ENCODE measurements at places on chromosomes 1 and 21. TPM values are rescaled to one million over a fixed set of nuclear protein-coding genes. Genes with fewer than 3 reads are reported as not detected.

DNA sequence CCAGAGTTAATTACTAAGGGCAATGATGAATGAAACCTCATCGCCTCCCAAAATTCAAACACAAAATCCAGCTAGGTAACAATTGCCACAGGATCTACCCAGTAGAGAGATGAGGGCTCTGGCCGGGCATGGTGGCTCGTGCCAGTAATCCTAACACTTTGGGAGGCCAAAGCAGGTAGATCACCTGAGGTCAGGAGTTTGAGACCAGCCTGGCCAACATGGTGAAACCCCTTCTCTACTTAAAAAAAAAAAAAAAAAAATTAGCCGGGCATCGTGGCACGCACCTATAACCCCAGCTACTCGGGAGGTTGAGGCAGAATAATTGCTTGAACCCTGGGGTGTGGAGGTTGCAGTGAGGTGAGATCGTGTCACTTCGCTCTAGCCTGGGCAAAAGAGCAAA is 15.8 kb downstream of the CD2 start:
- no peak overlapping the region for H3K27ac ChIP-seq
- H3K27me3 ChIP-seq: no peaks in the 10 kb centered on the region
- no peaks in the 10 kb centered on the region for H3K4me1 ChIP-seq
- no peak overlapping the region for H3K4me3 ChIP-seq
- peaks cover 2% of the 10 kb centered on the region for H3K36me3 ChIP-seq
- no peak for DNase-seq

GRCh38 chr1:179142889-179143299 is 61.0 kb downstream of the TOR3A start:
- H3K27ac ChIP-seq: peak overlapping the region; percentile 65
- peaks cover 19% of the 10 kb centered on the region for H3K36me3 ChIP-seq
- no peak for DNase-seq
- H3K27me3 ChIP-seq: no peaks in the 10 kb centered on the region

DNA sequence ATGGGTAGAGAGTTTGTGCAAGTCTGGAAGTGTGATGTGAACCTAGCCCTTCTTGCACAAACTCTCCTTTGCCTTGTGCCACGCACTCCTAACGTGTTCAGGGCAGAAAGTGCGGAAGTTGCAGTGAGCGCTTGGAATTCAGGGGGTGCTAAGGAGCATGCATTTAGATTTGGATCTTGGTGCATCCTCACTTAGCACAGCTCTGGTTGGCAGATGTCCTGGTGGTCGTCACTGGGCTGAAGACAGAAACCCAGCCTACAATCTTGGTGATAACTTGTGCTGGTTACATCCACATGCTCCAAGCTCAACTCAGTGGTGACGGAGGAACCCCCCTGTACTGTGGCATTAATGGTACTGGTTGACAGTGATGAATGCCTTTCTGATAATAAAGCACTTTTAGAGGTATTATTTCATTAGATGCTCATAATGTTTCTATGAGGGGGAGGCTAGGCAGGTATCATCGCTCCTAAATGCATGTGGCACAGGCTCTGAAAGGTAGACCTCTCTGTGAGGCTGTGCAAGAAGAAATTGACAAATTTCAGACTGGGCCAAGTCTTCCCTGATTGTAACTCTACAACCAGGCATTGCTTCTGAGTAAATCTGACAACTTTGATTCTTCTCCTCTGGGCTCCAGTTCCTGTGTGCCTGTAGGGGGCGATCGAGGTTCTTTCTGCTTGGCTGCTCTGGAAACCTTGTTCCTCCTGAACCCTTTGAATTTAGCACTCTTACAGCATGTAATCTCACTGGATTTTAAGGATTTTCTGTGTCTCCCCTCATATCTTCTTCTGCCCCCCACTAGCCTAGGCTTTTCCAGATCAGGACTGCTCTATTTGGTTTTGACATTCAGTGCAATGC is 40.6 kb downstream of the MAPKAPK2 start:
- H3K27me3 ChIP-seq: no peaks in the 10 kb centered on the region
- no peak for DNase-seq
- H3K4me3 ChIP-seq: no peak overlapping the region
- no peak overlapping the region for H3K27ac ChIP-seq
- H3K4me1 ChIP-seq: peaks cover 7% of the 10 kb centered on the region
- H3K36me3 ChIP-seq: peaks cover 3% of the 10 kb centered on the region

- H3K27me3 ChIP-seq: no peaks in the 10 kb centered on the region
- peaks cover 52% of the 10 kb centered on the region for H3K4me1 ChIP-seq
- peak overlapping the region; percentile 98 for H3K27ac ChIP-seq
- no peak for DNase-seq
- H3K4me3 ChIP-seq: peak overlapping the region; percentile 62
- peaks cover 4% of the 10 kb centered on the region for H3K36me3 ChIP-seq
Measured at GRCh38 chr1:36160949-36161485, 5.1 kb downstream of the MAP7D1 start.

- H3K27ac ChIP-seq: no peak overlapping the region
- no peak for DNase-seq
- no peak overlapping the region for H3K4me3 ChIP-seq
- H3K27me3 ChIP-seq: no peaks in the 10 kb centered on the region
Measured at GRCh38 chr1:115429241-115429640, 91.2 kb upstream of the NGF start.

DNA sequence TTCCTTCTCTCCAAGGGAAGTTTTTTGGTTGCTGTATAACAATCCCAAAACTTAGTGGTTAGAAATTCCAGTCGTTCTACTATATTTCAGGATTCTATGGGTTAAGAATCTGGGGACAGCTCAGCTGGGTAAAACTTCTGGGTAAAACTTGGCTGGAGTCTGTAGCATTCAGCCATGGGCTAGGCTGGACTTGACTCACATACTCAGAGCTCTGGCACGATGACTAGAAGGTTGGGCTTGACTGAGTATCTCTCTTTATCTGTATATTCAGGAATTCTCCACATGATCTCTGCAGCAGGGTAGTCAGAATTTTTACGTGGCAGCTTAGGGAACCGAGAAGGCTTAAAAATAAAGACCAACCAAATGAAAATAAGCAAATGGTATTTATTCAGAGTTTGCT is 28.2 kb upstream of the HRNR start:
- H3K27ac ChIP-seq: no peak overlapping the region
- no peak for DNase-seq
- no peaks in the 10 kb centered on the region for H3K4me1 ChIP-seq
- no peaks in the 10 kb centered on the region for H3K36me3 ChIP-seq
- H3K27me3 ChIP-seq: no peaks in the 10 kb centered on the region

DNA sequence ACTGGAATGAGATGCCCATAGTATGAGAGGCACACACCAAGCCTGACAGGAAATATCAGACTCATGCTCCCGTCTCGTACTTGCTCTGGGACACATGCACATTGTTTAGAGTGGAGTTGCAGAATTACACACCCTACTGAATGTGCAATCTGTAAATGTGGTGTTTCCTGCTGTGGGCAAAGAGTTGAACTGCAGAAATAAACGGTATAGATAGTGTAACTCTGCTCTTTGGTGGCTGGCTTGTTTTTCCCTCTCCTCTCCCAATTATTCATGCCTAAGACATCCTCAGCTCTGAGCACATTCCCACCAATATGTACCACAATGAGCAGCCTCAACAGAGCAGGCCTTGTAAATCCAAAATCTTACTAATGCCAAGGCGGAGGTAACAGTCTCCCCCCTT is 90.1 kb upstream of the DIRAS3 start:
- peaks cover 31% of the 10 kb centered on the region for H3K4me1 ChIP-seq
- H3K36me3 ChIP-seq: peaks cover 37% of the 10 kb centered on the region
- peak overlapping the region; percentile 97 for H3K27ac ChIP-seq
- H3K27me3 ChIP-seq: no peaks in the 10 kb centered on the region

GRCh38 chr1:38257374-38257773 is 210.8 kb upstream of the POU3F1 start:
- H3K27me3 ChIP-seq: peaks cover 80% of the 10 kb centered on the region
- no peaks in the 10 kb centered on the region for H3K4me1 ChIP-seq
- H3K36me3 ChIP-seq: no peaks in the 10 kb centered on the region
- H3K27ac ChIP-seq: no peak overlapping the region

DNA sequence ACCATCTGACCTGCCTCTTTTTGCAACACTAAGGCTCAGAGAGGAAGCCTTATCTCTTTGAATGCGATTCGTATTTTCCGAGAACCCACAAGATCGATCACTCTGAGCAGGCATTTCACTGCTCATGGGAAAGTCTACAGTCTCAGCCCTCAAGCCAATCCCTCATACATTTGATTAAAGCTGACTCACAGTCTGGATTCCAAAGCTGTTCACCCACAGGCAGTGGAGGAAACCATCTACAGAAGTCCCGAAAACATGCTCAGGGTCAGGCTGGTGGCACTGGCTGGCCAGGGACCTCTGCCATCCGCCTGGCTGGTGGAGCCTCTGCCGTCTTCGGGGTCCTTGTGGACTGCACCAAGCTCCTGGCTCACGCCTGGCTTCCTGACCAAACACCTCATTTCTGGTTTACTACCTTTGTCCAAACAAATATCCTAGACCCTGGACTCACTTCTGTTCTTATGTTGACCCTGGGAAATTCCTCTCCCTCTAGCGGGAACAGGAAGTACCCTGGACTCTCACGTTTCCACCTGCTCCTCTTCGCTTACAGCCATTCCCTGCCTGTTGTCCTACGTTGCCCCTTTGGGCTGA is 650.0 kb downstream of the SMYD3 start:
- no peak overlapping the region for H3K27ac ChIP-seq
- peaks cover 9% of the 10 kb centered on the region for H3K36me3 ChIP-seq
- peaks cover 21% of the 10 kb centered on the region for H3K4me1 ChIP-seq
- DNase-seq: no peak
- no peak overlapping the region for H3K4me3 ChIP-seq

- DNase-seq: no peak
- peaks cover 8% of the 10 kb centered on the region for H3K27me3 ChIP-seq
- no peak overlapping the region for H3K4me3 ChIP-seq
- H3K27ac ChIP-seq: no peak overlapping the region
- no peaks in the 10 kb centered on the region for H3K36me3 ChIP-seq
- peaks cover 8% of the 10 kb centered on the region for H3K4me1 ChIP-seq
Measured at GRCh38 chr1:167701510-167701909, 20.3 kb upstream of the MPZL1 start.

- peaks cover 14% of the 10 kb centered on the region for H3K4me1 ChIP-seq
- peaks cover 3% of the 10 kb centered on the region for H3K36me3 ChIP-seq
- peaks cover 2% of the 10 kb centered on the region for H3K27me3 ChIP-seq
- no peak overlapping the region for H3K4me3 ChIP-seq
Measured at GRCh38 chr1:208803011-208803811, 559.0 kb upstream of the PLXNA2 start.

- peaks cover 14% of the 10 kb centered on the region for H3K4me1 ChIP-seq
- H3K27me3 ChIP-seq: no peaks in the 10 kb centered on the region
- no peaks in the 10 kb centered on the region for H3K36me3 ChIP-seq
- H3K4me3 ChIP-seq: no peak overlapping the region
- DNase-seq: no peak
Measured at GRCh38 chr1:202056644-202057334, 46.4 kb downstream of the ELF3 start.

GRCh38 chr1:71343686-71344416 is 263.0 kb upstream of the ZRANB2 start:
- H3K27ac ChIP-seq: no peak overlapping the region
- H3K36me3 ChIP-seq: peaks cover 2% of the 10 kb centered on the region
- no peaks in the 10 kb centered on the region for H3K27me3 ChIP-seq
- no peak overlapping the region for H3K4me3 ChIP-seq

DNA sequence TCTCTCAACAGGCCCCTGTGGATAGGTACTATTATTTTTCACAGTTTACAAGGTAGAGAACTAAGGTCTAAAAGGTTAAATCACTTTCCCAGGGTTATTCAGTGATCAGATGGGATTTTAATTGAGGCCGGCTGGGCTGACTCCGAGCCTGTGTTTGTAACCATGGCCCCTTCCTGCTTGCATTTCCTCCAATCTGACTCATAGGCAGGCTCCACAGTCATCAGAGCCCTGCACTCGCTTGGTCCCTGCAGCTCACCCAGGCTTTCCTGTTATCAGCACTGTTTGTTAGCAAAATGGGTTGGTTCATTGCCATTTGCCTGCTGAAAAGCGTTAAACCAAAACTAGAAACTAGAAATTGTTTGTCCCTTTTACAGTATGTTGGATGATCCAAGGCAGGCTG is 41.4 kb upstream of the LMX1A start:
- no peak overlapping the region for H3K27ac ChIP-seq
- no peak for DNase-seq
- H3K36me3 ChIP-seq: no peaks in the 10 kb centered on the region
- H3K27me3 ChIP-seq: peaks cover 2% of the 10 kb centered on the region
- H3K4me1 ChIP-seq: peaks cover 16% of the 10 kb centered on the region

DNA sequence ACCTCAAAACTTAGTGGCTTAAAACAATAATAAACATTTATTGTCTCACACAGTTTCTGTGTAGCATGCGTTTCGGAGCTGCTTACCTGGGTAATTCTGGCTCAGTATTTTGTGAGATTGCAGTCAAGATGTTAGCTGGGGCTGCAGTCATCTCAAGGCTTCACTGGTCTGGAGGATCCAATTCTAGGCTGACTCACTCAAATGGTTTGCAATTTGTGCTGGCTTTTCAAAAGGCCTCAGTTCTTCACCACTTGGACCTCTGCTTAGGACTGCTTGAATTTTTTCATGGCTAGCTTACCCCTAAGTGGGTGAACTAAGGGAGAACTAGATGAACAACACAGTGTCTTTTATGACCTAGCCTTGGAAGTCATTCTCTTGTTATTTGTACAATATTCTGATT is 21.0 kb downstream of the XPR1 start:
- H3K4me3 ChIP-seq: no peak overlapping the region
- no peak overlapping the region for H3K27ac ChIP-seq
- H3K4me1 ChIP-seq: no peaks in the 10 kb centered on the region
- DNase-seq: no peak
- peaks cover 15% of the 10 kb centered on the region for H3K36me3 ChIP-seq

DNA sequence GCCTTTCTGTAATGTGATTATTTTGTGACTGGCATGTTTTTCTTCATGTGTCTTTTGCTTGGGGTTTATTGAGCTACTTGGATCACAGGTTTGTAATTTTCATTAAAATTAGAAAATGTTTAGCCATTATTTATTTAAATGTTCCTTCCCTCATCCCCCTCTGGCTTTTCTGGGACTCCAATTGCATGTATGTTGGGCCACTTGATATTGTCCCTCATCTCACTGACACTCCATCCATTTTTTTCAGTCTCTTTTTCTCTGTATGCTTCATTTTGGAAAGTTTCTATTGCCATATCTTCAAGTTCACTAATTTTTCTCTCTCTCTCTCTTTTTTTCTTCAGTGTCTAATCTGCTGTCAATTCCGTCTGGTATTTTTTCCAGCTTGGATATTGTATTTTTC is 390.1 kb downstream of the PRDM2 start:
- DNase-seq: no peak
- no peak overlapping the region for H3K27ac ChIP-seq
- no peaks in the 10 kb centered on the region for H3K36me3 ChIP-seq
- no peak overlapping the region for H3K4me3 ChIP-seq
- H3K27me3 ChIP-seq: peaks cover 14% of the 10 kb centered on the region

DNA sequence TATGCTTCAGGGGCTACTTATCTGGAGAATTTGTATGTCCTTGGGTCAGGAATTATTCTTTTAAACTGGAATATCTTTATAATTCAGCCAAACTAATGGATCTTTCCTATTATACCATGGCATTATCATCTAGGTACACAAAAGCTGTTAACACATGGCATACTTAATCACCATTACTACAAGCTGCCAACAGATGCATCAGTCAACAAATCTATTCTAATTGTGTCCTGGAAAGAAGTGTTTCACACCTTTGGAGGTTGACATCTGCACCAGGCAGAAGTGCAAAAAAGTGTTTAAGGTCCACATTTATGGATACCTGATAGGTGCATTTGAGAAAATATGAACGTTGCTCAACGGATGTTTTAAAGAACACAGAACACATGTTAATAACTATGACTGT is 470.2 kb upstream of the ADGRL2 start:
- H3K27me3 ChIP-seq: no peaks in the 10 kb centered on the region
- peaks cover 12% of the 10 kb centered on the region for H3K4me1 ChIP-seq
- no peak overlapping the region for H3K27ac ChIP-seq
- no peaks in the 10 kb centered on the region for H3K36me3 ChIP-seq
- no peak overlapping the region for H3K4me3 ChIP-seq

LHX4 gene
- 0.59 TPM for total RNA-seq

SIPA1L2 gene
- 81.4 TPM for total RNA-seq

OLFML2B gene
- total RNA-seq: 4.8 TPM

ADAMTS4 gene
- total RNA-seq: 6.8 TPM

FCRL6 gene
- total RNA-seq: 0.60 TPM
